ENCODE measurements at places on chromosomes 4 and X.

DNA sequence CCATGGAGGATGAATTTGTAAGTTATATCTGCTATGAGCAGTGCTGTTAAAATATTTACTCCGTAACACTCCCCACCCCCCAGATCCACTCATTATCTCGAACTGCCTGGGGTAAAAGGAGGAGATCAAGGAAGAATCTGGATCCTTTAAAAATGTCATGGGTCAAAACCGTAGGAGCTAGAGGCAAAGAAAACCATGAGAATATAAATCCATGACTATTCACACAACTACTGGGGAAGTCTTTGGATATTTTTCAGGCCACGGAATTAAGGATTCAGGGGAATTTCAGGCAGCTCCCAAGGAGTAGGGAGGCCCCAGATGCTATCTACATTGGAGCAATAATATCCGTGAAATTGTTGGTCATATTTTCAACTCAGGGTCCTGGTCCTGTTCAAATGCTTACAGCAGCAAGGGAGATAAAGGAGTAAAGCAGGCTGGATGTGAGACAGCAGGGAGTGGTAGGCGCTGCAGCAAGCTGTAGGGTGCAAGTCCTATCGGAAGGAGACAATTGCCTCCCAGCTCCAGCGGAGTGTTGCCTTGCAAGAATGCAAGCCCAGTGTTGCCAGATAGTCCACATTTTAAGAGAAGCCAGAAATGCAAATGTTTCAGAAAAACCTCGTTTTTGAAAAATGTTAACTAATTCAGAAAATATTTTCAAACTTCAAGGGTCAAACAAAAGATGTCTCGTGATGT, 116.2 kb upstream of the KIT start:
- no peak for DNase-seq

GRCh38 chr4:63221477-63221876, 1187.8 kb downstream of the TECRL start:
- no peak for DNase-seq

DNA sequence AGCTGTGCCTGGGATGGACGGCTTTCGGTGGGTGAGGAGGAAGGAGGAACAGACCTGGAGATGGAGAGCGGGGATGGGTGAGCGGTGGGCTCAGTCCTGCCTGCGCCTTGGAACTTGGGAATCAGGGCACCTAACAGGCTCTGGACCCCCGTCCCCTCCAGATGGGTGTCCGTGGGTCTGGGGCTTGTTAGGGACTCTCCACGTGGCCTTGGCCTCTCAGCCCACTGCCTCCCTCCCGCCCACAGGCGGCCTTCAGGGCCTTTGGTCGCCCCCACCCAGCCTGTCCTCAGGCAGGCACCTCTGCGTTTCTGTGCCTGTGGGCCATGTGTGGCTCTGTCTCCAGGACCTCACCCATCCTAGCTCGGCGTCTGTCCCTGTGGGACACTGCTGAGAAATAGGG, 29.0 kb downstream of the TRMT44 start:
- no peak for DNase-seq

DNA sequence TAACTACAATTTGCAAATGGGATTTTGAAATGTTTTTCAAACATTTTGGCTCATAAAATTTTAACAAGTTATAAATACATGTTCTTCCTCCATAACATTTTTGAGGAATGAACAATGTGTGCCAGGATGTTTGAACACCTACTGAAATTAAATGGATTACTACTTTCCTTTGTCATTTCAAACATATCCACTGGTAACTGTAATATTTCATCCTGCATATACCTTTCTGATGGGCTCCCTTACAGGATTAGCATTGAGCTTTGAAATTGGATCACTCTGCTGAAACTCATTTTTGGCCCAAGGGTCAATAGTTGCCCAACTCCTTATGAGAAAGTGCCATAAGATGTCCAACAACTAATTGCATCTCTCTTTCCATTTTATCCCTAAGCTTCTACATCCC, 17.6 kb downstream of the GRPR start:
- no peak for DNase-seq

DNA sequence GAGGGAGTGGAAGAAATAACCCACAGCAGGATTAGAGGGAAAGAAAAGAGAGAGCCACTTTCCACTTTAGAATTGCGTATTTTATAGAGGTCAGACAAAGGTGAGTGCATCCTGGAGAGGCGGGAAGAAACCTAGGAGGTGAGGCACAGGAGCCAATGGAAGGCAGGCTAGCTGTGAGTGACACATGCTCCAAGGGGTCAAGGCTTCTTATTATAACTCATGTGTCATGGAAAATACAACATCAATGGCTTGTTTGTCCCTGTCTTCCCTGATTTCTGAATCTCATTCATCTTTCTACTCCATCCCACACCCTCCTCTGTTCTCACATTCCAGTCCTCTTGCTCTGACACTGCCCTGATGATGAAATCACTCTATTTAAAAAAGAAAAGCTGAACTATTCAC, 14.4 kb downstream of the ANXA3 start:
- DNase-seq = peak; percentile 97

DNA sequence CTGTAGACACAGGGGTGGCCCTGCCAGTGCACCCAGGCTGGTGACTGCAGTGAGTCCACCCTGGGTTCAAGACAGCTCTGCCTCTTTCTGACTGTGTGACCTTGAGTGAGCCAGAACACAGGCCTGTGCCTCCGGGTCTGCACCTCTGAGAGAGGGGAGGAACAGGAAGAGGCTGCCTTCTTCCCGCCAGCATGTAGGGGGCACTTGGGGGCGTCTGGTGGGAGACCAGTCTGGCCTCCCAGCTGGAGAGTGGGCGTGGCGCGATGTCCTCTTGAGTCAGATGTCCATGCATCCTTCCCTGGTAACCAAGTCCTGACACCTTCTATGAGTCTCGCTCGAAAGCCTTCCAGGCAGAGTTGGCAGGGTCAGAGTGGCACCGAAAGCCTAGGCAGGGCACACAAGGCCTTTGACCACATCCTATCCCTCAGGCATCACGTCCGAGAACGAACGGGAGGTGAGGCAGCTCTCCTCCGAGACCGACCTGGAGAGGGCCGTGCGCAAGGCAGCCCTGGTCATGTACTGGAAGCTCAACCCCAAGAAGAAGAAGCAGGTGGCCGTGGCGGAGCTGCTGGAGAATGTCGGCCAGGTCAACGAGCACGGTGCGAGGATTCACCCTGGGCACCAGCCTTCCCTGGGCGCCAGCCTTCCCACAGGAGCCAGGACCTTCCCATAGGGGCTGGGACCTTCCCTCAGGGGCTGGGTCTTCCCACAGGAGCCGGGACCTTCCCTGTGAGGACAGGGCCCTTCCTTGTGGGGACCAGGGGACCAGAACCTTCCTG, 21.3 kb downstream of the WFS1 start:
- no peak for DNase-seq
